Osteoblast (primary cell): ENCODE measurements at places on chromosomes 11 and 22.

- DNase-seq: peak; percentile 85
These were observed 2.3 kb downstream of the SHANK3 start for GRCh38 chr22:50674606-50675552.

GRCh38 chr11:35274909-35275785 lies 136.2 kb downstream of the CD44 start:
- no peak for DNase-seq

GRCh38 chr22:45683248-45683647 lies 11.6 kb downstream of the ATXN10 start:
- no peak for DNase-seq

- peak; percentile 56 for DNase-seq
These were observed 61.0 kb downstream of the TNRC6B start for GRCh38 chr22:40238425-40239344.

DNA sequence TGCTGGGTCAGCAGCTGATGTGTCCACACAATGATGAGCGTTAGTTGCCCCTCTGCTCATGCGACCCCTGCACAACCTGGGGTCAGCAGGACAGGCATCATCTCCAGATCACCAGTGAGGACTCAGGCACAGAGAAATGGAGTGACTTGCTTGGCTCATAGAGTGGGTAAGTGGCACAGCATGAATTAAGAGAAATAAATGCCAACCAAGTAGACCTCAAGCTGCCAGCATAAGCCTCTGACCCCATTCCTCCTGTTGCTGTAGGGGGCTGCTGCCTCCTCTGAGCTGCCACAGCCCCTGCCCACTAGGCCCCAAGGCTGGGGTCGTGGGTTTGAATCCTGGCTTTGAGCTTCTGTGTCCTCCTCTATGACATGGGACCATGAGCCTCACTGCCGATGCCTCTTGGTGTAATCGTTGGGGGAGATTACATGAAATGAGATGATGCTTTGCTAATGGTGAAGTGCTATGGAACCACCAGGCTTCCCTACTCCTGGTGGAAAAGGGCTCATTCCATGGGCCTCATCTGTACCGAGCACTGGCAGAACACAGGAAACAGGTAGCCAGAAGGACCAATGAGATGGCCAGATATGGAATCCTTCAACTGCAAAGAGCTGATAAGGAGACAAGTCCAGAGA lies 33.6 kb downstream of the LRRC32 start:
- DNase-seq: no peak

DNA sequence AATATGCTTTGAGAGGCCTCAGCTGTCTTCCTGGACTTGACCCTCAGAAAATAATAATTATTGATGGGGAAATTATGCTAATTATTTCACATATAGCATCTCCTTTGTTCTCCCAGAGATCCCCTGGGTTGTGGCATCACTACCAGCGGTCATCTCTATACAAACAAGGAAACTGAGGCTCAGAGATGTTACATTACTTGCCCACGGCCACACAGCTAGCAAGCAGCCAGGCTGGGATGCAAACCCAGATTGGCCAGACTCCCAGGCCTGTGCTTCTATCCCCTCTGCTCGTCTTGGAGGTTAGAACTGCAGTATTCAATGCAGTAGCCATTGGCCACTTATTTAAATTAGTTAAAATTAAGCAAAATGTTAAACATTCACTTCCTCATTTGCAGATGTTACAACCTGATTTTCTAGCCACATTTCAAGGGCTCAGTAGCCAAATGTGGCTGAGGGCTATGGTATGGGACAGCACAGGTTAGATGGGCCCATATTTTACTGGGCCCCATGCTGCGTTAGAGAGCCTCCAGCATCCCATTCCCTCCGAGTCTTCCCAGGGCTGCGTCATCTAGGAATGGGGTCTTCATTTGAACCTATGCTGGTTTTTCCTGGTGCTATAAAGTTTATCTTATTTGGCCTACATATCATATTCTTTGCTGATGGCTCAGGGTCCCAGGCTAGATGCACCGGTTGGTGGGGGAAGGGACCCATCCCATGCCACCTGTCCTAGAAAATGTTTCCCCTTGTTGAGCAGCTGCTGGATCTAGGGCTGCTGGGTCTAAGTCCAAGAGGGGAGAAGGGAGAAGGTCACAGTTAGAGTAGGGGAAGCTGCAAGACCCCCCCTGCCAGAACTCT lies 2.2 kb downstream of the SLC35C1 start:
- DNase-seq: peak; percentile 53

DNA sequence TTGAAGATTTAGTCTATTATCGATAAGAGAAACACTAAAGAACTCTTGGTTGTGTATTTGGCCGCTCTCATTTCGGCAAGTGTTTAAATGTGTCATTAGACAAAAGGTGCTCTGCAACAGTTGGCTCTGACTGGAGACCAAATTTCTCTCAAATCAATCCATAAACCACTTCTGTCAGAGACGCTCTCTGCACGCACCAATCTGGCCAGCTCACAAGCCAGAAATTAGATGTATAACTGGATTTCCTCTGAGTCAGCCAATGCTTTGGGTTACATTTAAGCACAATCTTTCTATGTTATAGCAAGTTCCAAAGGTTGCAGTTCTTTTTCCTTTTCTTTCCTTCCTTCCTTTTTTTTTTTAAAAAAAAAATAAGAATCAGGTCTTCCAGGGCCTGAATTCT lies 17.6 kb upstream of the PARVA start:
- DNase-seq: peak; percentile 66
